SHP77 (cell line): ENCODE measurements at places on chromosomes 5 and 9.

GRCh38 chr9:110065532-110065931, 142.4 kb downstream of the C9orf152 start:
- no peak for DNase-seq

GRCh38 chr9:101639785-101640665, 45.3 kb upstream of the PPP3R2 start:
- DNase-seq: no peak

DNA sequence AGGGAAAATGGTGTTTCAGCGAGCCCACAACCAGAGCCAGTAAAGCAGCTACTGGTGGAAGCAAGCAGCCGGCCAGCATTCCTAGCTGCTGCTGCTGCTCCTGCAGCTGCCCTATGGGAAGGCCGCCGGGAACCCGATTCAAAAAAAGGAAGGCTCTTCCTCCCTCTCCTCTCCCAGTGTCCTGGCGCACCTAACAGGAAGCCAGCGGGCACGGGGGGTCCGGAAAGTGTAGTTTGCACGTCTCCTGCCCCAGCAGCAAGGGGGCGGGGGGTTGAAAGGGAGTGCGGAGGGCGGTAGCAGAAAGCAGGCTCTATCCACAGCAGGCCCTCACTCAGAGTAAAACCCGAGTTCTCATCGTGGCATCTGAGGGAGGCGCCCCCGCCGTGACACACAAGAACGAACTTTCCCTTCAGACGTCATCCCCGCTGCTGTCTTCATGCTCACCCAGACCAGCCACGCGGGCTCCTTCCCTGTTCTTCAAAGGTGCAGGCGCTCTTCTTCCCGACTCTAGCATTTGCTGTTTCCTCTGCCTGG, 16.5 kb downstream of the GRXCR2 start:
- peak; percentile 77 for DNase-seq

DNA sequence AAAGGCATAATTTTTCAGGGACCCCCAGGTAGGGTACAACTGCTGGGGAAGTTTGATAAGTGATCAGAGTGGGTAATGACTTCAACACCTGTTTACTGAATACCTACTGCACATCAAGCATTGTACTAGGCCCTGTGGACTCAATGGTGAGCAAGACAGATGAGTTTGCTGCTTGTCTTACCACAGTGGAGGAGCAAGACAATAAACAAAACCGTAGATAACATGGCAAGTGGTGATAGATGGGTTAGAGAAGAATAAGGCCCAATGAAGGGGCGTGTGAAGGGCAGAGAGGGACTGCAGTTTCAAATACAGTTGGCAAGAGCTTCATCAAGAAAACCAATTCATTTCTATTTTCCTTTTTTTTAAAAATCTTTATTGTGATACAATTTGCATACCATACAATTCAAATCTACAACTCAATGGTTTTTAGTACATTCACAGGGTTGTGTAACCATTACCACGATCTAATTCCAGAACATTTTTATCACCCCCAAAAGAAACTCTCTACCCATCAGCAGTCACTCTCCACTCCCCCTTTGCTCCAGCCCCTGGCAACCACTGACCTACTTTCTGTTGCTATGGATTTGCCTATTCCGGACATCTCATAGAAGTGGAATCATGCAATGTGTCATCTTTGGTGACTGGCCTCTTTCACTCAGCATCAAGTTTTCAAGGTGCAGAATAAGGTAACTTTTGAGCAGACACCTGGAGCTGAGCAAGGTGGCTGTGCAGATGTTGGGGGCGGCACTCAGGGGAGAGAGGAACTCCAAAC, 31.9 kb upstream of the HAND1 start:
- DNase-seq: no peak

- DNase-seq: no peak
Observed at GRCh38 chr5:37208883-37209797, 40.0 kb downstream of the CPLANE1 start.

- DNase-seq: no peak
Observed at GRCh38 chr9:21804331-21804730, 1.9 kb downstream of the MTAP start.

DNA sequence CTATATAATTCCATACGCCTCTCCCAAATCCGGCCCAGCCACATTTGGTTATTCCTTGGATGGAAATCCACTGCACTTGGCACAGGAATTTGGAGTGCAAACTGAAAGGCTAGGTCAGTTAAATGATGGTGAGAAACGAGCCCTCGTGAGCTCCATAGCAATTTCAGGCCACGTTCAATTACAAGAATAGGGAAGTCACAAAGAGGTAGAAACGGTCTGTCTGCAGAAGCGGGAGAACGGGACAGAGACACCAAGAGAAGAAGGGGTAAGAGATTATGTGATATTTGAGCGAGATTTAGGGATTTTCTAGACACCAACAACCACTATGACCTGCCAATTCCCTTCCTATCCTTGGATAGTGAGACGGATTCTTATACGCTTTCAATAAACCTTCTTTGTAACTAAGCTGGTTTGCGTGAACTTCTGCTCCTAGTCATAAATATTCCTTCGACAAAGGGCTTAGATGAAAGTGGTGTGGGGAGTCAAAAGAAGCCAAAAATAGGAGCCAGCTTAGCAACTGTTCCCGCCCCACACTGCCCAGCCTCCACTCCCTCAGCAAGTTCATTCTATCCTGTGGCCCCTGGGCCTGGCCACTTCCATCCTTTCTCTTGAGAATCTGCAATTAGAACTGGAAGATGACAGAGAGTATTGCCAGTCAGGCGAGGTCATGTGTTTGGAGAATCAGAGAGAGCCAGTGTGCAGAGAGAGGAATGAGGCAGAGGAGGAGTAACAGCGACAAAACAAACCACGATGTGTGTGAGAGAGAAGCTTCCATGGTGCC, 118.4 kb downstream of the ZNF608 start:
- no peak for DNase-seq

GRCh38 chr9:477193-477592, 262.5 kb downstream of the DOCK8 start:
- no peak for DNase-seq

DNA sequence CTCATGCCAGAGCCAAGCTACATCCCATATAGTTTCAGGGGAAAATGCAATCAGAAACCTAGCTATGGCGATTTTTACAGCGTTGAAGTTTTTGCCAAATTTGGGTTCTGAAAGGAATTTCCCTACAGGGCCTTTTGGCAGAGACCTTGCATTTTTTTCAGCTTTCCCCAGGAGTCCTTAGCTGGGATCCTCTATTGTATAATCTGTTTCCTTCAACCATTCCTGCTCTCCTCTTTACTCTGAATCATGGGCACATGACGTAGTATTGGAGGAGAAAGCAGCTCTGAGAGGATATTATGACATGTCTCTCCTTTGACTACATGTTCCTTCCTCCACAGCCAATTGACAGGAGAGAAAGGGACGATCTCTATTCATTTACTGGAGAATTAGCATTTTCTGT, 118.5 kb upstream of the ERCC6L2 start:
- DNase-seq: no peak

DNA sequence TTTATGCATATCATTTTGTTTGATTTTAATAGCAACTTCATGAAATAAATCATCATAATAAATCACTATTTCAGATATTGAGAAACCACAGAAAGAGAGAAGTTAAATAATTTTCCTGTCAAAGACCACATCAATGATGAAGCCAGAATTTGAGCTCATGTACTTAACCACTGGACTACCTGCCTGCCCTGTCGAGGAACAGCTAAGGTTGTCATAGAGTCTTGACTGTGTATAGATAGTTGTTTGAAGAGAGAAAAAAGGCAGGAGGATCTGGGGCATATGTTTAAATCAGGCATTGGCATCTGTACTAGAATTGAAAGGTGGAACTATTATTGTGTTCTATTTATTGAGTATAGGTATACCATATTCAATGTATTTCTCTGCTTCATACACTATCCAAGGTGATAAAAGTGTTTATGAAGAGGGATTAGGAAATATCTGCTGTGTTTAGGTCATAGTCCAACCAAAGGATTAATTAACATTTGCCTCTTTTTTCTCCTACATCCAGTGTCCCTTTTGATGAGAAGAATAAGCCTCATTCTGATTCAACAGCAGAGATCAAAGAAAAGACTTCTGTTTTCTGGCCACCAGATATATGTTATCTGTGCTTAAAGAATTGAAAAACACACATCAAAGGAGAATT, 37.3 kb upstream of the CDKN2B start:
- DNase-seq: no peak

DNA sequence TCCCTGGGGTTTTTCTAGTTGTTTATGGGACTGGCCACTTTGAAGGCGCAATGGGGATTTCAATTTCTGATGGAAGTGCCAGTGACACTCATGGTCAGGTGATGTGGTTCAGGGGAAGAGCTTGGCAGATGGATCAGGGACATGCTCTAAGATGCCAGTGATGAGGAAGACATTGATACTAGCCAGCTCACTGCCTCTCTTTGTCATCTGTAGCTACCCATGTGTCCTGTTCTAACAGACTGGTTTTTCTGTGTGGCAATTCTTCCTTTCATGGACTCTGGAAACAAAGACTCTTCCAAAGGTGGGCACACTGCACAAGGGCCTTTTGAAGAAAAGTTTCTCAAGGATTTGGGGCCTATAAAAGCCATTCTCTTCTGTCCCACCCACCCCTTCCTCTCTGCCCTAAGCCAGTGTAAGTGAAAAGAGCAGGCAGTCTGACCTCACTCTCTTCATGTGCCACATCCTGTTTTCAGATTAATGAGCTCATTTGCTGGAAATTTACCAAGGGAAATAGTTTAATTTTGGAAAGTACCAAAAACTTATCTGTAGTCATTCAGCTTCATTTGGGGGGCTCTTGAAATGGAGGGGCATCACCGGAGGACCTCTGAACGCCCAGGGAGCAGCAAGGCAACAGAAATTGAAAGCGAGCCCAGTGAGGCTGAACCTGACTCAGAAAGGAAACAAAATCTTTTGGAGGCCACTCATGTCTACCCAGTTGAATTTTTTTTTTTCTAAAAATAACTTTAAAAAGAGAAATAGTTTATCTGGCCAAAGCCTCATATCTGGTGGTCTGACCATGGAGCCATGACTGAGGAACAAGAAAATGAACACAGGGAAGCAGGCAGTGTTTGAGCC, 4.9 kb upstream of the TRAF1 start:
- DNase-seq: no peak

DNA sequence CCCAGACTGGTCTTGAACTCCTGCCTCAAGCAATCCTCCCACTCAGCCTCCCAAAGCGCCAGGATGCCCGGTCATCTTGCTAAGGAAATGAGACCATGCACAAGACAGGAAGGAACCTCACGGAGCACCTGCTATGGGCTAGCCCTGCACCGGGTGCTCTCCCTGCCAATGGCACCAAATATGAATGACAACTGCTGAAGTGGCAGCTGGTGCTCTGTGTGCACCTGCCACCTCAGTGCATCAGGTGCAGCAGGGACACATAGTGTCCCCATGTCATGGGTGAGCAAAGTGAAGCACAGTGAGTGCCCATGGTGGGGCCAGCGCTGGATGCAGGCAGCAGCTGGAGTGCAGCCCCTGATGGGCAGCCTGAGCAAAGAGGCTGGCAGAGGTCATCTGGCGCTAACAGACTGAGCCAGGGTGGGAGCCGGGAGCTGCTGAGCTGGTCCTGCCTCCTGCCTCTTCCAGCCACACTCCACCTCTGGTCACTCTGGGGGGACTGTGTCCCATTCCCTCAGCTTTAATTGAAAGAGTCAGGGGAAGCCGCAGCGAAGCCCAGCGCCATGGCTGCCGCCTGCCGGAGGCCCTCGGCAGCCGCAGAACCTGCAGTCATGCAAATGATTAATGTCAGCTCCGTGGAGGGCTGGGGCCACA, 46.4 kb downstream of the BARX1 start:
- peak; percentile 83 for DNase-seq

DNA sequence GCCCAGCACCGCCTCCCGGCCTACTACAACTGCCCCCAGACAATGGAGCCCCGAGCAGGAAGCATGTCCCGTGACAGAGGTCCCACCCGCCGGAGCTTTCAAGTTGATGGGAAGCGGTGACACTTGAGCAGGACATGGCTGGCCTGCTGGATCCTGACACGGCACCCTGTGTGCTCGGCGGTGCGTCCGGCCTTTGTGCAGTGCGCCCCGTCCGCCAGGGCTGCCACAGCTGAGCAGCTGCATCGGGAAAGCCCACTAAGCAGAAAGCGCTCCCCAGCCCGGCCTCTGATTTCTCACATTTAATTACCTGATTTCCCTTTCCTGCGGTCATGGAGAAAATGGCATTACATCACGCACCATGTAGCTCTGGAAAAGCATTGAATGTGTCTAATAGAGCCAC, 611.9 kb downstream of the IRX1 start:
- no peak for DNase-seq

- DNase-seq: peak; percentile 31
Observed at GRCh38 chr9:122904466-122904822, 715 bp downstream of the RC3H2 start.

- DNase-seq: no peak
Observed at GRCh38 chr9:92616199-92616641, 53.7 kb downstream of the IPPK start.

DNA sequence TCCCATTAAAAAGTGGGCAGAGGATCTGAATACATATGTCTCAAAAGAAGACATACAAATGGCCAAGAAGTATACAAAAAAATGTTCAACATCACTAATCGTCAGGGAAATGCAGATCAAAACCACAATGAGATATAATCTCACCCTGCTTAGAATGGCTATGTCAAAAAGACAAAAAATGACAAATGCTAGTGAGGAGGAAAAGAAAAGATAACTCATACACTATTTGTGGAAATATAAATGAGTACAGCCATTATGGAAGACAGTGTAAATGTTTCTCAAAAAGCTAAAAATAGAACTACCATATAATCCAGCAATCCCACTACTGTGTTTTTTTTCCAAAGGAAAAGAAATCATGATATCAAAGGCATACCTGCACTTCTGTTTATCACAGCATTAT, 450.7 kb downstream of the EFNA5 start:
- no peak for DNase-seq

GRCh38 chr5:135921388-135921787, 25.7 kb upstream of the IL9 start:
- DNase-seq: no peak

DNA sequence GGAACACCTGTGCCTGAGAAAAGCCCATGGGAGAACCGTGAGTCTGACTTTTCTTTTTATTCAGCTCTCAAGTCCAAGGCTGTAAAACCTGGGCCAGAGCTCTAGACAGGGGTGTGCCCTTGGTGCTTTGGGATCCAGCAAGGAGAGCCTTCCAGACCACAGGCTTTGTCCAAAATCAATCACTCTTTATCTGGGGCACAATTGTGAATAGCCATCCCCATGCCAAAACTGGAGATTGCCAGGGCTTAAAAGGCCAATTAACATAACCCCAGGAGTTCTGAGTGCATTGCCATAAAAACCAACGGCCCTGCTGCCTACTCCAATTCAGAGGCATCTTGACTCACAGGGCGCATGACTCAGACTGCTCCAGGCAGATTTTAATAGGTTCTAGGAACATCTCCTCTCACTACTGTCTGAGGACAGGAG, 391.8 kb downstream of the ARHGEF28 start:
- no peak for DNase-seq

- no peak for DNase-seq
Observed at GRCh38 chr5:96823900-96824380, 16.2 kb upstream of the ERAP1 start.
